Activated T-helper 1 cell treated with anti-CD3 and anti-CD28 coated beads, Interleukin-2, amount 50 U/mL, for 16 hours (primary cell): ENCODE measurements at places on chromosomes 7 and 10.

DNA sequence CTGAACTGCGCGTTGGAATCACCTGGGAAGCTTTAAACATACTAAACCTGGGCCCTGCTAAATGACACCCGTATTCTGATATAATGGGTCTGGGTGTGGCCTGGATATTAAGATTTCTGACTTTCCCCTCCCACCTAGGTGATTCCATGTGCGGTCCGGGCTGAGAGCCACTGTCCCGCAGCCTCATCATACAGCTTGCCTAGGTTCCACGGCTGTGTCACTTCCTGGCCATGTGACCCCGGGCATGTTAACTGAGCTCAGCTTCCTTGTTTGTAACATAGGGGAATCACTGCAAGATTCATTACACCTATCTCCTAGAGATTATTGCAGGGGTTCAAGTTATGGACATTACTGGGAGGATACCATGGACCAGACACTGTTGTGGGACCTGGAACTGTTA lies 472.7 kb upstream of the GALNT17 start:
- DNase-seq, result no peak

GRCh38 chr10:78861529-78862327 lies 207.0 kb upstream of the ZMIZ1 start:
- DNase-seq, result no peak

DNA sequence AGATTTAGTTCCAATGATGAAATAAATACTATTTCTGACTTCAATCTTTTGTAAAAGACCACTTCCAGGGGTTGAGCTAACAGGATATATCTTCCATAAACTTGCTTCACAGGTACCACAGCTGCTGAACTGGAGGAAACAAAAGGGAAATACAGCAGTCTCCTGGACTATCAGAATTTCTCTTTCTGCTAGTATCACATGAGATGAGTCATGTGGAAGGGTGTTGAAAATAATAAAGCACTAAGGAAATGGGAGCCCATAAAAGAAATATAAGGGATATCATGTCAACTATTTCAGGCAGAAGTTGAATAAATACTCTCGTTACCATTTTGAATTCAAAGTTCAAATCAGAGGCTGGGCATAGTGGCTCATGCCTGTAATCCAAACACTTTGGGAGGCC lies 250.3 kb upstream of the NFE2L3 start:
- DNase-seq, result no peak

DNA sequence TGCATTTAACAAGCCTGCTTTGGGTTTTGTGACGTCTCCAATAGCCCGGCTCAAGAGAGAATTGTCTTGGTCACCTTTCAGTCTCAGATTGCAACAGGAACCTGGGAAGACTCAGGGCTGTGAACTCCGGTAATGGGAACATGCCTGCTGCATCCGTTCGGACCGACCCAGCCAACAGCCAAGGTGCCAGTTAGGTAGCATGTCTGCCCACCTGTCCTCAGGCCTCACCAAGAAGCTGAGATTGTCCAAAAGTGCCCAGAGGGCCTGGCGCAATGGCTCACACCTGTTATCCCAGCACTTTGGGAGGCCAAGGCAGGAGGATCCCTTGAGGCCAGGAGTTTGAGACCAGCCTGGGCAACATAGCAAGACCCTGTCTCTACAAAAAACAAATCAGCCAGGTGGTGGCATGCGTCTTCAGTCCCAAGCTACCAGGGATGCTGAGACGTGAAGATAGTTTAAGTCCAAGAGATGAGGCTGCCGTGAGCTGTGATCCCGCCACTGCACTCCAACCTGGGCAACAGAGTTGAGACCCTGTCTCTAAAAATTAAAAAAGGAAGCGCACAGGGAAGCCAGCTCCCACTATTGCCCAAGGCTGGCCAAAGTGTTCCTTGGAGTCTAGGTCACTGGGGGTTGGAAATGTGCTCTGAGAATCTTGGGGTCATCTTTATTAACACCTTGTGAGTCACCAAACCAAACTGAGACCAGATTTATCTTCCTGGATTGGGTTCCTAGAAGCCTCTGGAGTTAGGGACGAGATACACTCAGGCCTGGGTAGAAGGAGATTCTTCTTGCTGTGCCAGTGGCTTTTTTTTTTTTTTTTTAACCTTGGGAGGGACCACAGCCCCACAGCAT lies 26.9 kb downstream of the BAG3 start:
- DNase-seq, result no peak

DNA sequence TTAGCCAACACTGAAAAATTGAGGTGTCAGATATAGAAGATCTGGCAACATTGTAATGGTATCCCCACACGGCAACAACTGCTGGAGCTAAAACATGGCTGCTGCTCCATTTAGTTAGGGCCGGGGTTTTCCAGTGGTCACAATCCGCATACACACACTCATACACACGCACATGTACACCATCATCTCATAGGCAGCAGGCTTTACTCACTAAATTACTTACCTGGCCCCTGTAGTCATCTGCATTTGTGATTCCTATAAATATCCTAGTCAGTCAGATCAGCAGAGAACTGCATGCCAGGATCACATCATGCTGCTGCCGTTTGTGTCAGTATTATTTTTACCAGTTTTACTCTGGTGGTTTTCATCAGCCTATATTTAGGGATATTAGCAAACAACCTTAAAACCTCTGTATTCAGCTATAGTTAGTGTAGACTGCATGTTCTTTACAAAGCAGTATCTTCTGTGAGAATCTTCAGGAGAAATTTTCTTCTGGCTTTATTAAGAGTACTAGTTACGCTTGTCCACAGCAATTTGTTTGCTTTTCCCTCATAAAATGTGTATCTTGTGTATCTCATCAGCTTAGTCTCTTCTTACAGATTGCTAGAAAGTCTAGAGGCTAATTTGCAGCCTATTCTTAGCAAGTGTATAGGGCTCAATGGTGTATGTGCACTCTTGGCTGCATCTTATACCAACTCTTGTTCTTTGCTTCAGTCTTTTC lies 38.3 kb upstream of the PTPN12 start:
- no peak for DNase-seq

DNA sequence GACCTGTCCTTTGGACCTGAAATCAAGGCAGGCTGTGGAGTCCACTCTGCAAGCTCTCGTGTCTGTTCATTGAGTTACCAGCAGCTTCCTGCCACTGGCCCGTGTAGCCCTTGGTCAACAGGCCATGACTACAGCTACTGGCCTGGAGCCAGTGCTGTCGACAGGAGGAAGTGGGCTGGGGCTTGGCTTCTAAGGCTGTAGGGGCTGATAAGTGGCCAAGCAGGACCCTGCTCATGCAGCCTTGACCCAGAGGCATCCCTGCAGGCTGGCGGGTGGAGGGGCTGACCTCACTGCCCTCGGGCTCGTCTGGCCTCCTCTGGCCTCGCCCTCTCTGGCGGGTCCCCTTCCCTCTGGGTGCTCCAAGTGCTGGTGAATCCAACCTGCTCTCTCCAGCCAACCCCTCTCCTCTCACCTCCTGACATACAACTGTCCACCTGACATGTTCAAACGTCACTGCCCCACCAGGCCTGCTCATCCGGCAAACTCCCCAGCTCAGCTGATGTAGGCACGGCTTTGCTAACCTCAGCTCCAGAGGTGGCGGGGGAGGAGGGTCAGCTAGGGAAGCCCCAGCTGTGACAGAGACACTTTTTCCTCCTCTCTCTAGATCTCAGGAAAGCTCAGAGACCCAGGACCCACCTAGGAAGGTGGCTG lies 188.6 kb upstream of the LYZL2 start:
- DNase-seq, result no peak

- no peak for DNase-seq
Observed at GRCh38 chr7:75534727-75535307, 42.7 kb downstream of the SPDYE5 start.

DNA sequence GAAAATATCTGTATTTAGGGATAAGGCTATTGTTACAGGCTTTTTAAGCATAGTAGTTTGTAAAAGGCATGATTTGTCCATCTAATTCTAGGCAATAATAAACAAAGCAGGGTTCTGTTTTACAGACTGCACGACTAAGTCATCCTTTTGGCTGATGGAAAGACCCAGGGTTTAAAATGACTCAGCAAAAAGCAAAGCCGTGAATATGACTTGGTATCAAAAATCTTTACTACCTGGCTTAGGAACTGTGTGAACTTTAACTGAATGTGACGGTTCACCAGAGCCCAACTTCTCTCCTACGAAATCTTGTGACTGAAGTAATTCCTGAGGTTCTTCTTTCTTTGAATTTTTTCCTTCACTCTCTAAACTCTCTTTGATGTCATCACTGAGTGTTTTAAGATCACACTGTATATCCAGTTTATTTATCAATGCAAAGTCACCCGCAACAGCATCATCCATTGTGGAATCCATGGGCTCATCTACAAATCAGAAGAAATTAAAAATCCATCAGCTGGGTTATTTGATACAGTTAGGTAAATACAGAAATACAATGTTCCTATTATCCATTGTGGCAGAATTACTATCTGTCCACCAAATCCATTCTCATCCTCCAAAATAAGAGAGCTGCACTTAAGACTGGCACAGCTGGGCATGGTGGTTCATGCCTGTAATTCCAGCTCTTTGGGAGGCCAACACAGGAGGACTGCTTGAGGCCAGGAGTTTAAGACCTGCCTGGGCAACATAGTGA lies 17.0 kb downstream of the ATE1 start:
- DNase-seq, result no peak

DNA sequence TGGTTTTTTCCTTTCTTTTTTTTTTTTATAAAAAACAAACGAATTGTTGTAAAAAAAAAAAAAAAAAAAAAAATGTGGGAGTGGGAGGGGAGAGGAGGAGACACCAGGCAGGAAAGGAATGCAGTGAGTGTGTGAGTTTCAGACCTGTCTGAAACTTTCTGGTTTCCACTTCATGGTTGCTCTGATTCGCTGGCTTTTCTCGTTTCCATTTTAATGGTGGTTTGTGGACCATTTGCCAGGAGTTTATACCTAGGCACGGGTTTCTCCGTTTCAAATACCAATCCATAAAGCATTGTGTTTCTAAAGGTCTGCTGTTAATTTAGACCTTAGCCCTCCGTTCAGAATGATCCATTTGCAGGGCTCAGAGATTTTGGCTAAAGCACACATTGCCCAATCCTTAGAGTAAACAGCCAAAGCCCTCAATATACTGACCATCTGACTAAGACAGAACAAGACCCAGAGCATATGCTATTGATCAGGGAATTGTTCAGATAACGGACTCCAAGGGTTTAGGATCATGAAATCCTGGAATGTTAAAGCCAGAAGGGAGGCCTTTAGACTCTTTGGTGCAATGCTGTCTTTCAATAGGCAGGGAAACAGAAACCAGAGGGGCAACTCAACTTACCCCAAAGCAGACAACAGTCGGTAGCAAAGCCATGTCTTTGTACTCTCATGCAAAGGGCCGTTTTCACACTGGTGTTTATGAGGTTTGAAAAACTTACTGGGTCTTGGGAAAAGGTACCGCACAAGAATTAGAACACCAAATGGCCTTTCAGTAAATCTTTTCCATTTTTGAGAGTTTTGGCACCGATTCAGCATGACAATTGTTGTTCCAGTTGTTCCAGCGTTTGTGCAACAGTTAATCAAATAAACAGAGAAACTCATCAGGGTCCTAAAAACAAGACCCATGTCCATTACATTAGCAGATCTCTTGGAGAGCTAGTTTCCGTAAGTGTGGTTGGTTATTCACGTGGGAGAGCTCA lies 94.3 kb upstream of the AGBL3 start:
- no peak for DNase-seq

- DNase-seq, result no peak
Observed at GRCh38 chr10:103553743-103554487, 60.4 kb downstream of the NEURL1 start.

GRCh38 chr10:637771-638195 lies 51.7 kb downstream of the DIP2C start:
- DNase-seq, result no peak

DNA sequence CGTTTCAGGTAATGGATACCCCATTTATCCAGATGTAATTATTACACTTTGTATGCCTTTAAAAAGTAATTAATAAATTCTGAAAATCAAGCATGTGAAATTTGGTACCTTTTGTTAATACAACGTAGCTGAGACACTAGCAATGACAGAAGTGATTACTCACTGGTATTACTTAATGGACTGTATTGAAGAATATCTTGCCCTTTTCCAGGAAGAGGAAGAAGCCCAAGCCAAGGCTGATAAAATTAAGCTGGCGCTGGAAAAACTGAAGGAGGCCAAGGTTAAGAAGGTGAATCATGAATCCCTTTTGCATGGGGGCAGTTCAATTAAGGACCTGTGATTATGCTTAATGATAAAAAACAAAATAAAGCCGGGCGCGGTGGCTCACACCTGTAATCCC lies 64.8 kb downstream of the APBB1IP start:
- no peak for DNase-seq

- no peak for DNase-seq
Observed at GRCh38 chr10:133257489-133258065, 19.1 kb downstream of the ADAM8 start.

DNA sequence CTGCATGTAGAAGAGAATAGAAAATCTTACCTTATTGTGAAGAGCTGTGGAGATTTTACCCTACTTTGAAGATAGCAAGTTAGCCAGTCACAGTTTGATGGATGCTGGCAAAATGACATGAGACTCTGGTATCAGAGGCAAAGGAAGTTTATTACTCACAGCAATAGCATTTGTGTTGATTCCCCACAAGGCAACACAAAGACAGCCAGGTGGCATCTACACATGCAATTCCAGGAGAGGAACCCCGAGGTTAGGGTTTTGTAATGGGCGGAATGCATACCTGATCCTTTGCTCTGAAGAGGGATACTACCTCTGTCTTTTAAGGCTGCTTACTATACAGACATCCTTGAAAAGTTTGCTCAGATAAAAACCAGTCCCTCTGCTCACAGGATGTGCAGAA lies 59.5 kb downstream of the AHR start:
- no peak for DNase-seq

- DNase-seq, result no peak
Observed at GRCh38 chr7:33644489-33644888, 260.9 kb upstream of the BMPER start.

- DNase-seq, result no peak
Observed at GRCh38 chr7:139655305-139655704, 122.5 kb downstream of the HIPK2 start.

- no peak for DNase-seq
Observed at GRCh38 chr7:23105086-23105643, 420 bp upstream of the KLHL7 start.

DNA sequence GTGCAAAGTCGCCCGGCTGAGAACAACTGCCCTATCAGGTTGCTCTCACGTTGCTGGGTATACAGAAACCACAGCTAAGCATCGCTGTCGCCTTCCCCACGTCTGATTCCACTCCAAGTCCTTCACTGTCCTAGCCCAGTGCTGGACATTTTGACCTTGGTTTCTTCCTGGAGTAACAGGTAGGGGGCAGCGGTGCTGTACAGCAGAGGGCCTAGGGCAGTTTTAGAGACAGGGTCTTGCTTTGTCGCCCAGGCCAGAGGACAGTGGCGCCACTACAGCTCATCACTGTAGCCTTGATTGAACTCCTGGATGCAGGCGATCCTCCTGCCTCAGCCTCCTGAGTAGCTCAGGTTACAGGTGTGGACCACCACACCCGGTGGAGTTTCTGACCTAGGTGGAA lies 2.6 kb downstream of the CLDN15 start:
- DNase-seq, result no peak

DNA sequence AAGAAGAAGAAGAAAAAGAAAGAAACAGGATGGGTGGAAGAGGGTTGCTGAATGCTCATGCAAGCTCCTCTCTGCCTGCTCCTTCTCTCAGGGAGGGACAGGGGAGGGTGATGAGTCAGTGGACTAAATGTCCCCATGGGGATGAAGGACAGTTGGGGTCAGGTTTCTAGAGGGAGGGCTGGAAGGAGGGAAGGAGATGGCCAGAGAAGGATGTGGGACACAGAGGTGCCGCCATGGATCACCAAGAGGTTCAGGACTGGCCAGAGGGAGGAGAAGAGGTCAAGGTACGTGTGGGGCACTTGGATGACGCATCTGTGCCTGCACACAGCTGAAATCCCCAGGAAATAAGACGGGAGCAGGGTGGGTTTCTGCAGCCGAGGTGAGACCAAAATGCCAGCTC lies 88.9 kb upstream of the GTF2I start:
- no peak for DNase-seq

- no peak for DNase-seq
Observed at GRCh38 chr7:128400566-128400965, 9.2 kb downstream of the IMPDH1 start.
